ENCODE measurements at places on chromosomes 2 and 18.
A peak's percentile ranks its signal among the peaks of the same experiment; 100 is the strongest.

DNA sequence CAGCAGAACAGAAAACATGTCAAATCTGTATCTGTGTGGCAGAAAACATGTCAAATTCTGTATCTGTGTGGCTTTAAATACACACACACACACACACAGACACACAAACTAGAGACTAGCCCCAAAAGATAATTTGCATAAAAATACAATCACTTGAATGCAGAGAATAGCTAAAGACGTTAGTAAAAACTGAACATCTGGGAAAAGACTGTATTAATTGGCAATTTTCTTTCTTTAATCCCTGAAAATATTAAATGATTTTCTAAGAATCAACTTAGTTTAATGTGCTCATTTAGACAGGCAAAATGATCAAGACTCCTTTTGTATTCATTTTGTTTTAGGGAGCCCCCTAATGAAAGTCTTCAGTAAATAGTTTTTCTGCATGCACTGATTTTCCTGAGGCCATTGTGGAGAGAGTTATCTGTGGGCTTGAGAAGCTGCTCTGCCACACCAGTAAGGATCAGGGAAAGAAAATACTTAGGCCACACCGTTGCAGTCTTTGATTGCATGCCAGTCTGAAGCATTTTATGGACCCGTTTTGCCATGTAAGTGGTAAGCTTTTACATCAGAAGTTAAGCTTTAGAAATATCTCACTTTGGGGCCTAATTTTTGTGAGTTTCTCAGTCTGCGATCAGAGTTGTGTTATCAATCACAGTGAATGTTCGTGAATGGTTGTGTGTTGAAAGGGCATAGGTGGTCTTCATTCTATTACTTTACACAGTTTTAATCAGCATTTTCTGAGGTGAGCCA, 2.2 kb downstream of the SPATS2L start:
- peak; percentile 16 for DNase-seq

- DNase-seq = no peak
Measured at GRCh38 chr2:143124445-143124844, 4.8 kb upstream of the ARHGAP15 start.

DNA sequence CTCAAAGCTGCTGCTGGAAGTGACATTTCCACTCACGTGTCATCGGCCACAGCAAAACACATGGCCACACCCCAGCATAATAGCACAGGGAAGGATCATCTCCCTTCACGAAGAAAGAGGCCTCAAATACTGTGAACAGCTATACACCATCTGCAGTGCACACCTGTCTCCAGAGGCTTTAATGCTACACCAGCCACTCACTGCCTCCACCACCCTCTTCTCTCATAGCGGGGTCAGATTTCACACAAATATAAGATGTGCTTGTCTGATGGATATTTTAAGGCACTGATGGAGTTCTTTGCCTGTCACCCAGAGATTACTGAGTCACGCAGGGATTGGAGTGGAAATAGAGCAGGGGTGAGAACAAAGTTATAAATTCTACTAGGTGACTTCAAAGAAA, 374.0 kb downstream of the ZNF516 start:
- DNase-seq = no peak

DNA sequence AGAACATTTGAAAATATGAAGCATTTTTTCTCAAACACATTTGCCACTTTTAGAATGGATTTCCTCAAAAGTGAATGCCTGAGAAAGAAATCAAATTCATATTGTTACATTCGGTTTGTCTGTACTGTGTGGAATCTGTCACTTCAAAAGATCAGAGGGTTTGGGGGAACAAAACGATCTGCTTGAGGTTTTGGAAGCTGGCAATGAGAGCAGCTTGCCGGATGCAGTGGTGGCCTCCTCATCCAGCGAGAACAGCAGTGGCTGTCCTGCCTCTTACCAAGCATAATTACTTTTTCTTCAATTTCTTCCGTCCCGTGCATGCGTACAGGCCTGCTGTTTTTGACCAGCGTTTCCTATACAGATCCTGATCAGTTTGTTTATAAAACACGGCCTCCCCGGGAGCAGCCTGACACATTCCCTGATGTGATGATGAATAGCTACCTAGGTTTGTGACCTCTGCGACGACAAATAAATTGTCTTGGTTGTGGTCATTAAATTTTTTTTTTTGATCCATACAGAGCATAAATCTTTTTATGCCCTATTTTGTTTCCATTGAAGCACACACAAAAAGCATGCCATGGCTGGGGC, 45.2 kb downstream of the ITGA6 start:
- no peak for DNase-seq

DNA sequence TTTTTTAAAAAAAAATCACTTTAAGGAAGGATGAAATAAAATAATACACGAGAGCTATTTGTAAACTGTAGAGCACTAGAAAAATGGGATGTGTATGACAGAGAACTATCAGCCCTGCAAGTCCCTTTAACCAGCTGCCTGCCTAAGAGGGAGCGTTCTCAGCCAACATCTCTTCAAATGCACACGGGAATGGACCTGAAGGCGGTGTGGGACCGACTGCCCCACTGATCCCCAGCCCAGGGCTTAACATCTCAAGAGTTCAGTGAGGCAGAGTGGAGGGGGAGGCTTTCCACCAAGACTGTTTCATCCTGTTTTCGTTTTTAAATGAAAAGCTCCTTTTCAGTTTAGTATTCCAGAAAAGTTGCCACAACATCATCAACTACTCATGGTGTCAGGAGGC, 2.2 kb downstream of the INPP4A start:
- no peak for DNase-seq

DNA sequence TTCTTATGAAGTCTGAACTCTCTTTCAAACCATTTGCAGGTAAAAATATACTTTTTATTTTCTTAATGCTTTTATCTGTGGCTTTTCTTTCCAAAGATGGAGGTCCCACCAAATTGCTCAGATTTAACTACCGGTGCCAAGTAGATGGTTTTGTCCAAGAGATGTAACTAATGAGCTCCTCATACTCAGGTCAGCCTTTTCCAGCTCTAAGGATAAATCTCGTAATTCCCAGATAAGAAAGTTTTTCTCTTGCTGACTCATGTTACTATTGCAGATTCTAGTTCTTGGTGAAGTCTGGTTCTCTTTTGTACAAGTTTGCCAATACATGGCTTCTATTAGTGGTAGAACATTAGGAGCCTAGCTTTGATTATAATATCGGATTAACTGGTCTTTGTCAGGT, 550.8 kb upstream of the ZNF804A start:
- DNase-seq = no peak

GRCh38 chr2:174787487-174788205, 23.4 kb upstream of the CHRNA1 start:
- DNase-seq = no peak

DNA sequence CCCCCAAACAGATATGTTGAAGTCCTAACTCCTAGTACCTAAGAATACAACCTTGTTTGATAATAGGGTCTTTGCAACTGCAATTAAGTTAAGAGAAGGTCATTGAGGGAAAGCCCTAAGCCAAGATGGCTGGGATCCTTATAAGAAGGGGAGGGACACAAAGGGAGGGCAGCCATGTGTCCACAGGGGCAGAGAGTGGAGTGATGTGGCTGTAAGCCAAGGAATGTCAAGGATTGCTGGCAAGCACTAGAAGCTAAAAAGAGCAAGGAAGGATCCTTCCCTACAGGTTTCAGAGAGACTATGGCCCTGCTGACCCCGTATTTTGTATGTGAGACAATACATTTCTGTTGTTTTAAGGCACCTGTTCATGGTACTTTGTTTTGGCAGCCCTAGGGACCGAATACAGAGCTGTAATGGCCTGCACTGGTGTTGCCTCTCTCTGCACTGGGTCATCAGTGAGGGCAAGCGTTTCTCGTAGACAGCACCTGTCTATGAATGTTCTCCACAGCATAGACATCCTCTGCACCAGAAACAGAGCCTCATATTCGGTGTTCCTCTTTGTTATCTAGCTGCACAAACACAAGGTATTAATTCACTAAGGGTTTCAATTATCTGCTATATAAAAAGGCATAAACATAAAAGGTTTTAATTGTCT, 75.4 kb upstream of the AQP4 start:
- DNase-seq = no peak

- no peak for DNase-seq
Measured at GRCh38 chr18:49833814-49834213, 20.5 kb upstream of the ACAA2 start.

DNA sequence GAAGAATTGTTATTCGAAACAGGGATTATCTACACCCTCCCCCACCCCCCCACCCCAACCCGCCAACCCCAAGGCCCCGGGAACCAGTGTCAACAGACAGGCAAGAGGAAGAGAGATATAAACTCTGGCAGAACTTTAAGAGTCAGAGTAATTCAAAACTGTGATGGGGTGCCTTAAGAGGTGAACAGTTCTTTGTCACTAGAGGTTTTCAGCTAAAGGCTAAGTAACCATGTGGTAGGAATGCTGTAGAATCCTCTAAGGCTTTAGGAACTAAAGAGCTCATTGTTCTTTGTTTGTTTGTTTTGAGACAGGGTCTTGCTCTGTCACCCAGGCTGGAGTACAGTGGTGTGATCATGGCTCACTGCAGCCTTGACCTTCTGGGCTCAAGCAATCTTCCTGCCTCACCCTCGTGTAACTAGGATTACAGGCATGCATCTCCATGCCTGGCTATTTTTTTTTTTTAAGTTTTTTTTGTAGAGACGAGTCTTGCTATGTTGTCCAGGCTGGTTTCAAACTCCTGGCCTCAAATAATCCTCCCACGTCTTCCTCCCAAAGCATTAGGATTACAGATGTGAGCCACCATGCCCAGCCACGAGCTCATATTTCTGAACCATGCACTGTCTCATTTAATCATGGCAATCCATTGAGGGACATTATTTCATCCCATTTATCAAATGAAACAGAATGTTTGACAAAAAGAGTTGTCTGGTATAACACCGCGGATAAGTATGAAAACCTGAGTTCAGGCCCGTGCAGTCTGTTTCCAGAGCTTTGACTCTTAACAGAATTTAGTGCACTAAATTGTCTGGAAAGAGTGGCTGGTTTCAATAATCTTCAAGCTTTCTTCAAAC, 20.8 kb upstream of the TMEM17 start:
- no peak for DNase-seq

DNA sequence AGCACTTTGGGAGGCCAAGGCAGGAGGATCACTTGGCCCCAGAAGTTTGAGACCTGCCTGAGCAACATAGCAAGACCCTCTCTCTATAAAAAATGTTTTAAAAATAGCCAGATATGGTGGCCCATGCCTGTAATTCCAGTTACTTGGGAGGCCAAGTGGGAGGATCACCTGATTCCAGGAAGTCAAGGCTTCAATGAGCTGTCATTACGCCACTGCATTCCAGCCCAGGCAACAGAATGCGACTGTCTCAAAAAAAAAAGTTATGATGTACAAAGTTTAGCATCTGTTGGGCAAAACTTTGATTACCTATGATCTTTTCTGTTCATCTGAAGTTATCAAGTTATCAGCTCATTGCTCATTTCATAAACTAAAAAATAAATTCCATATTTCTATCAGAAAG, 504.1 kb upstream of the PKDCC start:
- DNase-seq = no peak

DNA sequence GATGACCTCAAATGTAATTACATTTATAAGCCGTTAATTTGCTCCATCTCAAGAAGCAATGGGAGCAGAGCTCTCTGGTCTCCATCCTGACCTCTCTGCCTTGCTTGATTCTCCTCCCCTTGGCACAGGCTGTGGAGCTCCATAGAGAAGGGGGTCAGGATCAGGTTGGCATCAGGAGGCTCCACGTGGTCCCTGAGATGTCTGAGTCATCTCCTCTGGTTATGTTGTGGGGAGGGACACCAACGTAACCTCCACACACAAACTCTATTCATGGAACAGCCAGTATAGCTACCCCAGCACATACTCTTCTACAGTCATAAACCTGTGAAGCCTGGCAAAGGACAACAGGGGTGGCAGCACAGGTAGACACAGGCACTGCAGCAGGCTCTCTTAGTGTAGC, 29.0 kb downstream of the TRABD2A start:
- DNase-seq = no peak

- DNase-seq = no peak
Measured at GRCh38 chr2:63698786-63699548, 110.2 kb downstream of the MDH1 start.

- no peak for DNase-seq
Measured at GRCh38 chr2:109166811-109167210, 37.8 kb downstream of the SH3RF3 start.

GRCh38 chr2:21367421-21367820, 243.7 kb downstream of the TDRD15 start:
- no peak for DNase-seq

- no peak for DNase-seq
Measured at GRCh38 chr2:227366769-227367426, 12.2 kb downstream of the TM4SF20 start.

GRCh38 chr18:13271302-13271911, 52.8 kb downstream of the LDLRAD4 start:
- DNase-seq = no peak

DNA sequence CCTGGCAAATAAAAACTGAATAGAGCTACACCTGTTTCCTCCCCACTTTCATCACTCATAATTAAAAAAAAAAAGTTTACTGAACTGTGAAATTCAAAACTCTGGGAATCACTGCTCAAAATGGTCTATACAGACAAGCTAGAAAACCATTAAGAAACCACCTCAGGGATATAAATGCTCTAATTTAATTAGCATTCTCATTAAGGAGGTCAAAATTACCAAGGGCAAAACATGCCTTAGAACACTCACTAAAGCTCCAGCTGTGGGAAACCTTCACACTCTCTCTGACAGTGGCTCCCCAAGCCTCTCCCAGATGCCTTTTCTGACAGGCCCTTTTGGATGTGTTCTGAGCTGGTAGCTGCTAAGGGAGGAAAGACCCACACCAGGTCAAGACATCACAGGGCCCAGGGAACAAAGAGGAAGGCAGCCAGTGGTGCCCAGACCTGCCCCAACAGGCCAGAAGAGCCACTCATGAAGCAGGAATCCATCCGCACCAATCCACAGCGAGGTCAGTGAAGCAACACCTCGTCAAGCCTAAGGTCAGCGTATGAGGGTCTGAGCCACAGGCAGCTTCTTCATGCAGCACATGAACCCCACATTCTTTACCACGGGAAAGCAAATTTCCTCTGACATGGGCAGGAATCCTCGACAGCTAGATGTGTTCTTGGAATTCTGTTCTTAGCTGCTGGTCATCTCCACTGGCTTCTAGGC, 35.6 kb downstream of the XDH start:
- no peak for DNase-seq

DNA sequence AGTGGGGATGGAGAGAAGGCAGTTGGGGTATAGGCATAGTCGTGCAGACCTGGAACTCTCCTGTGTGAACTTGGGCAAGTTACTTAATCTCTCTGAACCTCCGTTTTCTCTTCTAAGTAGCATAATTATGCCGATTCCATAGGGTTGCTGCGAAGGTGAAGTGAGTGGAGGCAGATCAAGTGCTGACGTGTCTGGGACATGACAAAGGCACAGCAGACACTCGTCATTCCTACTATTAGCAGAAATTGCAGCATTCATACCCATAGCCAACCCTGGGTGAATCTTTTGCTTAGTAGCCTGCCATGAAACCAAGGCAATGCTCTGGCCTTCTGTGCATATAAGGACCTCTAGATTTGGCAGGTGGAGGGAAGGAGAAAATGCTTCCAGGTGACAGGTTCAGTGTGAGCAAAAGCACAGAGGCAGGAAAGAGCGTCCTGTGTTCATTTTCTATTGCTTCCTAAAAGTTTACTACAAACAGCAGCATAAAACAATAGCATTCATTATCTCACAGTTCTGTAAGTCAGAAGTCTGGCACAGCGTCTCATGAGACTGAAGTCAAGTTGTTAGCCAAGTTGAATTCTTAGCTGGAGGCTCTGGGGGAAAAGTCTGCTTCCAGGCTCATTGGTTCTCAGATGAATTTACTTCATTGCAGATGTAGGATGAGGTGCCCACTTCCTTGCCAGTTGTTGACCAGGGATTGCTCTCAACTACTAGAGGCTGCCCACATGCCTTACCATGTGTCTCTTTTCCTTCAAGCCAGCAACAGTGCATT, 77.8 kb downstream of the CTIF start:
- no peak for DNase-seq

- DNase-seq = peak; percentile 84
Measured at GRCh38 chr2:25376750-25377621, 35.3 kb upstream of the DNMT3A start.
